Activated CD4-positive, alpha-beta memory T cell treated with anti-CD3 and anti-CD28 coated beads, Interleukin-2, amount 10 ng/mL, durations not matched to agents 7 days and 5 days (primary cell): ENCODE measurements at places on chromosomes 3 and 15.

GRCh38 chr3:189797103-189797750 is 166.0 kb downstream of the TP63 start:
- H3K36me3 ChIP-seq = no peaks in the 10 kb centered on the region
- H3K4me1 ChIP-seq = no peaks in the 10 kb centered on the region
- no peaks in the 10 kb centered on the region for H3K27me3 ChIP-seq

DNA sequence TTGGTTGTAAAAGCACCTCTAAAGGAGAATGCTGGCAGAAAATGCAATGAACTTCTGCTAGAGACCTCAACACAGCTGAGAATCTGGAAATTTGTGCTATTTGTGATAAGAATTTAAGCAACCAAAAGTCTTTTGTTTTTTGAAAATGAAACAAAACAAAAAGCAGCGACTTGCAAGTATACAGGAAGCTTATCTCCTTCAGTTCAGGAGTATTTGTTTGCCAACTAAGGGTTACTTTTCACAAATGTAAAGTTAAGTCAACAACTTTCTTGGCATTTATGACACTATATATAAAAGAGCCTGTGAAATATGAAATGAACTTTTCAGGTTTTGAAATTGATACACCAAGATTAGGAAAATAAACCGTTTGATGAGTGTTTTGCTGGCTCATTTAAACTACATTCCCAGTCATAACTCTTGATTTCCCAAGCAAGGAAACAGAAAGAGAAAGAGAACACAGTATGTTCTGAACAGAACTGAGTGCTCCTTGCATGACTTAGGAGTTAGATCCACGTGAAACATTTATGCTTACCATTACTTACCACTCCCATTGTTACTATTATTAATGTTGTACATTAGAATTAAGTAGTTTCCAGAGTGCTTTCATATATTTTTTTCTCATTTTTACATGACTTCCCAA is 92.3 kb upstream of the COL8A1 start:
- H3K27ac ChIP-seq = no peak overlapping the region
- H3K36me3 ChIP-seq = no peaks in the 10 kb centered on the region
- no peaks in the 10 kb centered on the region for H3K27me3 ChIP-seq
- DNase-seq = no peak
- H3K4me1 ChIP-seq = peaks cover 7% of the 10 kb centered on the region
- H3K4me3 ChIP-seq = no peak overlapping the region

GRCh38 chr3:59818033-59818918 is 768.5 kb upstream of the CFAP20DC start:
- H3K4me3 ChIP-seq = no peak overlapping the region
- no peaks in the 10 kb centered on the region for H3K4me1 ChIP-seq
- H3K27me3 ChIP-seq = no peaks in the 10 kb centered on the region
- H3K27ac ChIP-seq = no peak overlapping the region
- no peak for DNase-seq

DNA sequence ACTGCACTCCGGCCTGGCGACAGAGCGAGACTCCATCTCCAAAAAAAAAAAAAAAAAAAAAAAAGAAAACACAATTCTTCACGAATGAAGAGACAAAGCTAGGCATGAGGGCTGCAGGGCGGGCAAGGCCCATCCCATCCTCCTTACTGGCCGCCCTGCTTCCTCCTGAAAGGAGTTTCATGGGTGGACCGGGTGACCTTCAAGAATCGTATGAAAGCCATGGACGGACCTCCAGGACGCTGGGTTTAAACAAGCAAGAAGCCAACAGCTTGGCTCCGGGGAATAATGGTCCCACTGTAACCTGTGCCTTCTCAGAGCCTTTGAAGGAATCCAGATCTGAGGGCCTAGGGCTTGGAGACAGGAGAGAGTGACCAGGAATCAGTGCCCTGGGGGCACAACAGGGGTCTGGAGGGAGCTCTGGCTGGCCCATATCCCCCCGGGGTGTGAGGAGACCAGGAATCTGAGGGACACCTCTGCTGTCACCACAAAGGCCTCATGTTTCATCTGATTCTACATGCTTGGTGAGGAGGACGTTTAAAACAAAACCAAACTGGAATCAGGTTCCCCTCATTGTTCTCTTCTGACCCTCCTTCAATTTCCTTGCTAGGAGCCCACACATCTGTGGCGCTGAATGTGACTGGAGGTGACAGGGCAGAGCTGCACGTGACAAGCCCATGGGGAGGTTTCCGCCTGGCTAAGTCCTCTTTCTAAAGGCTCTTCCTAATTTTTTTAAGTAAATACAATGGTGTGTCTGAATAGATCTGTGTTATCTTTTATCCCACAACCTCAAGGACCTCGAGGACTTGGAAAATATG is 46.1 kb downstream of the WHAMM start:
- DNase-seq = peak; percentile 8
- H3K4me1 ChIP-seq = peaks cover 1% of the 10 kb centered on the region
- H3K27me3 ChIP-seq = no peaks in the 10 kb centered on the region
- H3K27ac ChIP-seq = no peak overlapping the region
- H3K4me3 ChIP-seq = no peak overlapping the region
- H3K36me3 ChIP-seq = no peaks in the 10 kb centered on the region

- no peak overlapping the region for H3K27ac ChIP-seq
- DNase-seq = no peak
- H3K27me3 ChIP-seq = no peaks in the 10 kb centered on the region
- peaks cover 3% of the 10 kb centered on the region for H3K36me3 ChIP-seq
- no peak overlapping the region for H3K4me3 ChIP-seq
- H3K4me1 ChIP-seq = peaks cover 7% of the 10 kb centered on the region
Observed at GRCh38 chr3:153260681-153261080, 98.7 kb downstream of the RAP2B start.

GRCh38 chr15:74239051-74239705 is 3.1 kb downstream of the CCDC33 start:
- H3K4me1 ChIP-seq = no peaks in the 10 kb centered on the region
- H3K27me3 ChIP-seq = peaks cover 14% of the 10 kb centered on the region
- H3K27ac ChIP-seq = no peak overlapping the region
- H3K4me3 ChIP-seq = no peak overlapping the region
- DNase-seq = no peak
- no peaks in the 10 kb centered on the region for H3K36me3 ChIP-seq

DNA sequence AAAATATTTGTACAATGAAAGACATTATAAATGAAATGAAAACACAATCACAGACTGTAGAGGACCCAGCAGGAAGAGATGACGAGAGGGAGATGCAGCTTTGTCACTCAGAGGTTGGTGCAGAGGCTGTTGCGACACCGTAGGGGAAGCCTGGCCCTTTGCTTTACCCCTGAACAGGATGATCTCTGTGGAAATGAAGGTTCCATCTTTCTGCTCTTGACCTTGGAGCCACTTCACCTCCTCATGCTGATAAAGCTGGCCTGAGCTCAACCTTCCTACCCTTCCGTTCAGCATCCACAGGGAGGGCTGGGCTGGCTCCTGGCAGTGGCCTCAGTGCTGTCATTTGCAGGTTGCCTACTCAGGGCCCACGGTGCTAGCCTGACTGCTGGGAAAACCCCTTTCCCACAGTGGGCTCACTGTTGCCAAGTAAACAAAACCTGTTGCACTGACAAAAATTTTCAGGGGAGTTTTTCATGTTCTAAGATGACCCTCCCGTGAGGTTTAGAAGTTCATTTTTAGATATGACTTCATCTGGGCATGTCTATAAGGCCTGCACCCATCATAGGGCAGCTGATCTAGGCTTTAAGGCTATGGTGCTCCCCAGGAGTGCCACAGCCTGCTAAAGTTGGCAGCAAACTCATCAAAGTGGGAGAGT is 3.0 kb upstream of the CD80 start:
- peaks cover 6% of the 10 kb centered on the region for H3K27me3 ChIP-seq
- peak; percentile 56 for DNase-seq
- peak overlapping the region; percentile 87 for H3K27ac ChIP-seq
- H3K36me3 ChIP-seq = peaks cover 19% of the 10 kb centered on the region

- no peaks in the 10 kb centered on the region for H3K27me3 ChIP-seq
- DNase-seq = no peak
- H3K4me3 ChIP-seq = no peak overlapping the region
- no peaks in the 10 kb centered on the region for H3K4me1 ChIP-seq
- no peak overlapping the region for H3K27ac ChIP-seq
- H3K36me3 ChIP-seq = no peaks in the 10 kb centered on the region
Observed at GRCh38 chr3:162666835-162667234, 1170.2 kb downstream of the OTOL1 start.

- H3K27me3 ChIP-seq = peaks cover 12% of the 10 kb centered on the region
- H3K27ac ChIP-seq = no peak overlapping the region
- DNase-seq = no peak
- H3K4me3 ChIP-seq = no peak overlapping the region
Observed at GRCh38 chr15:66800584-66801235, 98.7 kb downstream of the SMAD6 start.

DNA sequence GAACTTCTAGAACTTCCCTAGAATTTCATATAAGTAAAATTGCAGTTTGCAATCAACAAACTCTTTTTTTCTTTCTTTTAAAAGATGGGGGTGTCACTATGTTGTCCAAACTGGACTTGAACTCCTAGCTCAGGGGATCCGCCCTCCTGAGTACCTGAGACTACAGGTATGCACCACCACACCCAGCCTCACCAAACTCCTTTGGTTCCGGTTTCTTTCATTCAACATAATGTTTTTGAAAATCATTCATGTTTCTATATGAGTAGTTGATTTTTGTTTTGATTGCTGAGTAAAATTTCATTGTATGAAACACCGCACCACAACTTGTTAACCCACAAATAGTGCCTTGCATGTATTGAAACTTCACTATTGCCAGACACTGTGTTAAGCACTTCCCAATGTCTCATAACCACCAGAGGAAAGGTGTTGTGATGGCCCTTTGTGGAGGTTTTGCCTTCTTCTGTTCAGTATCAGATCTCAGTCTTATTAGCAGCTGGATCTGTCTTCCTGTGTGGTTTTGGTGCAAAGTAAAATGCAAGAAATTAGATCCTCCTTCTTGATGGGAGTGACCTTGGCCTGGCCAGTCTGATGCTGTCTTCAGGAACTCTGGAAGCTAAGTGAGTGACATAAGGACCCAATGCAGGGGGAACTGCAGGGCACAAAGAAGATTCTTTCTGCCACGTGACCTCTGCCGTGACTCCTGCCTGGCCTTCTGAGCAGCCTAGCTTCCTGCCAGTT is 78.8 kb upstream of the UBE2E1 start:
- H3K36me3 ChIP-seq = no peaks in the 10 kb centered on the region
- H3K27me3 ChIP-seq = no peaks in the 10 kb centered on the region
- H3K27ac ChIP-seq = no peak overlapping the region
- no peak for DNase-seq
- H3K4me3 ChIP-seq = no peak overlapping the region
- peaks cover 11% of the 10 kb centered on the region for H3K4me1 ChIP-seq

DNA sequence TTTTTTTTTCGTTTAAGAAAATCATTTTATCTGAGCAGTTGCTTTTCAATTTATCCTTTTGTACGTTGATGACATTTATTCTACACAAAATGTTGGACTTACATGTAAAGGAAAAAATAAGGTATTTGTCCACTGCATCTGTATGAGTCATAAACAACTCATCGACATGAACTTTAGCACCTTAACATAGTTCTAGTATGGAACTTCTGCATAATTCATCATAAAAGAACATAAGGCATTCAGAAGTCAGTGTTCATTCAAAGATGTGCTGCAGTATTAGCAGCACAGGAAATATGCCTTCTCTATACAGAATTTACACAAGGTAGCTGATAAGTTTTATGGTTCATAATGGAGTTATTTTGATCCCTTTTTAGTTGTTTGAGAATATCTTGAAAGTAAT is 801.6 kb downstream of the CADM2 start:
- no peak for DNase-seq
- no peaks in the 10 kb centered on the region for H3K36me3 ChIP-seq
- no peaks in the 10 kb centered on the region for H3K4me1 ChIP-seq
- H3K27ac ChIP-seq = no peak overlapping the region
- H3K27me3 ChIP-seq = no peaks in the 10 kb centered on the region
